ENCODE measurements at places on chromosomes 6 and 20. TPM values are rescaled to one million over a fixed set of nuclear protein-coding genes. Genes with fewer than 3 reads are reported as not detected.

Gene CDH22
- total RNA-seq: 1.6 TPM

Gene TINAG
- total RNA-seq: 22.1 TPM

Gene TGM3
- total RNA-seq: 0.13 TPM

Gene CLVS2
- total RNA-seq: not detected

Gene APOBEC2
- total RNA-seq: not detected

Gene SRSF12
- total RNA-seq: 2.3 TPM

Gene SAMD3
- total RNA-seq: 3.5 TPM

- no peak for DNase-seq
- no peak overlapping the region for H3K4me3 ChIP-seq
- H3K4me1 ChIP-seq: peaks cover 2% of the 10 kb centered on the region
- H3K27me3 ChIP-seq: no peaks in the 10 kb centered on the region
- H3K36me3 ChIP-seq: no peaks in the 10 kb centered on the region
- H3K27ac ChIP-seq: no peak overlapping the region
Observed at GRCh38 chr6:125802943-125803377, 12.2 kb downstream of the NCOA7 start.

DNA sequence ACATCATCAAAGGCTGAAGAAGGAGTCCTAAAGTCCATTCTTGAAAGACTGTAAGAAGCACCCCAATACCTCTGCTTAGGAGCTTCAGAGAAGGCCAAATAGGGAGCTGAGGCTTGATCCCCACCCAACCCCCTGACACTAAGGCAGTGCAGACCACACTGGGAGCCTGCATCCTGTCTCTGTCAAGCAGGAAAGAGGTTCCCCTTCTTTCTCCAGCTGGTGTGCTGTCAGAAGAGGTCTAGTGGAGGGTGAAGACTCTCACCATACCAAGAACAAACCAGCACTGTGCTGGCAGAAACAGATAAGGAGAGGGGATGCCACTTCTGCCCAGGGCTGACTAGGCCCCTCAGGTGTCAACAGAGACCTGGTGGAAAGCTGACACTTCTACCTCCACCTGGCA lies 19.9 kb downstream of the GZF1 start:
- no peaks in the 10 kb centered on the region for H3K27me3 ChIP-seq
- no peak overlapping the region for H3K27ac ChIP-seq
- no peak overlapping the region for H3K4me3 ChIP-seq
- H3K36me3 ChIP-seq: peaks cover 25% of the 10 kb centered on the region
- DNase-seq: no peak
- H3K4me1 ChIP-seq: no peaks in the 10 kb centered on the region

DNA sequence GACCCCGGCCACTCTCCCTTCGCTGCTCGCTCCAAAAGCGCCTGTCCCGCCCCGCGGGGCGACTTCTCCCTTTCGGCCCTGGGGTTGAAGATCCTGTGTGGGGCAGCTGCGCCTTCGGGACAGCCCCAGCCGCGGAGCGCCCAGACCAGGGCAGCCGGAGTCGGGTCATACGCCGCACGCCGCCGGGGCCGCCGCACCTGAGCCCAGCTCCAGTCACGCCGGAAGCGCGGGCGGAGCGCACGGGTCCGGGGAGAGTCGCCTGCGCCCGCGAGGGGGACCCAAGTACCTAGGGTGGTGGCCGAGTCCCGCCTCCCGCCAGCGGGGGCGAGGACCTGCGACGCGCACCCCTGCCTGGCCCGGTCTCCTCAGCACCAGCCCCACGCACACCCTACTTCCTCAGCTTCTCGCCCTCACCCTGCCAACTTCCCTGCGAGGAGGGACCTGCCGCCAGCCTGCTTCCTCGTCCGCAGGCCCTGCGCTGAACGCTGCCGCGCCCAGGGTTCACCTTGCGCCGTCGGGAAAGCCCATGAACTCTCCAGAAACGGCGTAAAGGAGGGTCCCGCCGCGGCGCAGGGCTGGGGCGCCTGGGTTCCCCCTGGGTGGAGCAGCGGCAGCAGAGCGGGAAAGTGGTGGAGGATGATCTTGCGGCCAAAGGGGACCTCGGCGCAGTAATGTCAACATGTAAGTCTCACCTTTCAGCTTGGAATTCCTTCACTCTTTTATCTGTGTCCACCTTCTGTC lies at the start of gene ADGRG6:
Gene ADGRG6 (plus strand): TSS at position 357 of the 741 bp plus-strand sequence. CDS start 323 bp downstream, at position 680.
- H3K27me3 ChIP-seq: no peaks in the 10 kb centered on the region
- DNase-seq: peak; percentile 52
- H3K4me1 ChIP-seq: no peaks in the 10 kb centered on the region
- no peak within 1 kb of the TSS for H3K27ac ChIP-seq

DNA sequence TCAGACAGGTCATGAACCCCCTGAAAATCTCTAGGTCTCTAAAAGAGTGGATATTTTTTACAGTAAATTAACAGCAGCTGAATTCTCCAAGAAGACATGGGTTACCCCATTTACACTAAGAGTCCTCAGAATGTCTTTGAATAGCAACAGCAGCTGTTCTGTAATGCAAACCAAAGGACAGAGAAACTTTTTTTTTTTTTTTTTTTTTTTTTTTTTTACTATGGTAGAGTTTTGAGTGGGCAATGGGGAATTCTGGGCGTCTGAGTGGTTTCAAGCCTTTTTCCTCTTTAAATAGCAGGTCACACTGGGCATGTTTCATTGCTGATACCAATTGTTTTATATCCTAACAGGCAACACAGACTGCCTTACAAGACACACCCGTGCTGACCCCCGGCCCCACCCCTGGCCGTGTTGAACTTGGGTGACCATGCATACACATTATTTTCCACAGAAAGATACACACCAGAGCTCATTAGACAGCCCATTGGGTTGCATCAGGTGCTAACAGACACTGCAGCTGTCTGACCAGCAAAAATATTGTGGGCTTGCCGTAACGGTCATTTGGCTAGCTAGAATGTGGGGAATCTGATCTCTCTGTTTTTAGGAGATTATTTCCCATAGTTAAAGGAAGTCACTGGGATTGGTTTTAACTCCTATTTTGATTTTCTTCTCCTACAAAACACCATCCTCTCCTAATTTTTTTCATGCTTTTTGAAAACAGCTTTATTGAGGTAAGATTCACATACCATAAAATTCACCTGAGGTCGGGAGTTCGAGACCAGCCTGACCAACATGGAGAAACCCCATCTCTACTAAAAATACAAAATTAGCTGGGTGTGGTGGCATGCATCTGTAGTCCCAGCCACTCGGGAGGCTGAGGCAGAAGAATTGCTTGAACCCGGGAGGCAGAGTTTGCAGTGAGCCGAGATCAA lies 26.7 kb upstream of the IRF4 start:
- DNase-seq: peak; percentile 34
- H3K27ac ChIP-seq: no peak overlapping the region
- no peak overlapping the region for H3K4me3 ChIP-seq
- peaks cover 2% of the 10 kb centered on the region for H3K27me3 ChIP-seq
- H3K36me3 ChIP-seq: no peaks in the 10 kb centered on the region
- H3K4me1 ChIP-seq: no peaks in the 10 kb centered on the region

- no peak overlapping the region for H3K27ac ChIP-seq
- no peak for DNase-seq
- H3K4me3 ChIP-seq: no peak overlapping the region
- no peaks in the 10 kb centered on the region for H3K36me3 ChIP-seq
- no peaks in the 10 kb centered on the region for H3K27me3 ChIP-seq
Observed at GRCh38 chr20:39631557-39631956, 669.4 kb downstream of the DHX35 start.

DNA sequence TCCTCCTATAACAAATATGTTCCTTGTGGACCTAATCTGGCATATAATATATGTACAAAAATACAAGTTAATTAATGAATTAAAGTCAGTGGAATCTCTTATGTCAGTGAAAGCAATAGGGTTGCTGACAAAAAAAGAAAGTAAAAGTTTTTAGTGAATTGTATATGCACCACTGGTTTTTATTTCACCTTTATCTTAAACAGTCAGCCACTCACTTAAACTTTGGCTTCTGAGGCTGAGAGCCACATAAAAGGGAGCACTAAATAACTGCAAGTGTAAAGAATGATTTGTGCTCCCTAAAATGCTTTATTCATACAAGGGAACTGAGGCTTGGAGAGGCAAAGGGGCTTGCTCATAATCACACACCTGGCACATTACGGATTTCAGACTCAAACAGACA lies 9.9 kb upstream of the F13A1 start:
- H3K4me3 ChIP-seq: no peak overlapping the region
- DNase-seq: no peak
- no peaks in the 10 kb centered on the region for H3K27me3 ChIP-seq
- no peaks in the 10 kb centered on the region for H3K4me1 ChIP-seq
- H3K36me3 ChIP-seq: no peaks in the 10 kb centered on the region

DNA sequence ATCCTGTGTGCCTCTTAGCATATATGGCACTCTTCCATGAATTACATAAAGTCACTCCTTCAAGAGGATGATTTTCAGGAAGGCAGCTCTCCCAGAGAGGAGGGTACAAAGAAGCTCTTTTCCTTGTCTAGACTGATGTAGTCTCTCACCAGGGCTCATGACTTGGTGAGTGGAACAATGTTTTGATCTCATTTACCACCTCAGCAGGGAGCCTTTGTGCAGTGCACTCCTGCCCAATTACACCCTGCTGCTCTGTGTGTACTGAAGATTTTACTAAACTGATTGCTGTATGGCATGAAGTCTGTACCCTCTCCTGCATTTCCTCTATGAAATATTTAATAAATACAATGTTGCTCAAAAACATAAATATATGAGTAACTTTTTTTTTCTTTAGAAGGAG lies 598.3 kb upstream of the HS3ST5 start:
- no peak overlapping the region for H3K4me3 ChIP-seq
- no peaks in the 10 kb centered on the region for H3K27me3 ChIP-seq
- H3K4me1 ChIP-seq: no peaks in the 10 kb centered on the region
- H3K36me3 ChIP-seq: no peaks in the 10 kb centered on the region
- H3K27ac ChIP-seq: no peak overlapping the region
